ENCODE measurements at places on chromosomes 2 and 18.
A peak's percentile ranks its signal among the peaks of the same experiment; 100 is the strongest.

DNA sequence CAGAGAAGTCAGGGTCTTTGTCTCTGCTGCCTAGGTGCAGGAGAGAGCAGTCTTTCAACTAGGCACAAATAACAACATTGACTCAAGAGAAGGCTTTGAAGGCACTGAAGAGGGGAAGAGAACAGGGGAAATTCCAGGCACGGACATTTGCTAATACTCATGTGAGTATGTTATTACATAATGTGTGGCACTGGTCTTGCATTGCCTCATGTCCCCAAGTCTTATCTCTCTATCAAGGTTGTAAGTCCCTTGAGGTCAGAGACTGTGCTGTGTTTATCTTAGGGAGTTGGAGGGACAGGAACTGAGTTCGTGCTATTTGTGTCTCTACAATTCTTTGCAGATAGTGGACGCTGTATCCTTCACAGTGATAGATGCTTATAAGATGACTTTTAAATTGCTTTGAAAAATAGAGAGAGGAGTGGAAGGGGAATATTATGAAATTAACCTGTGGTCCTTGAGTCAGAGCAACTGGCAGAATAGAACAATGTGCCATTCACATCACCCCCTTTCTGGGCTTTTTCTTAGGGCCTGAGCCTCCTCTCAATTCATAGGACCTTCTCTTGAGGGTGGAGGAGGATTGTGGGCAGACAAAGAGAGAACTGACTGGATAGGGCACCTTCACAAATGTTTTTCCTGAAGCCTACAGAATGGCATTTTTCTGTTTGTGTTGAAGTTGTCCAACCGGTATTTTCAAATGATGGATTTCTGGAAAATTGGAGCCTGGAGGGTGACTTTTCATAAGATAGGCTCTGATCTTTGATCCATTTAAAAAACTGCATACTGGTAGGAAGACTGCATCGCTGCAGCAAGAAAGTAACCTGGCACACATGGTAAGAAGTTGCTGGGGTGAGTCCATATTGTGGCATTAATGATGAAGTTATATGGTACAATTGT lies 96.6 kb upstream of the CXCR4 start:
- DNase-seq = peak; percentile 46

DNA sequence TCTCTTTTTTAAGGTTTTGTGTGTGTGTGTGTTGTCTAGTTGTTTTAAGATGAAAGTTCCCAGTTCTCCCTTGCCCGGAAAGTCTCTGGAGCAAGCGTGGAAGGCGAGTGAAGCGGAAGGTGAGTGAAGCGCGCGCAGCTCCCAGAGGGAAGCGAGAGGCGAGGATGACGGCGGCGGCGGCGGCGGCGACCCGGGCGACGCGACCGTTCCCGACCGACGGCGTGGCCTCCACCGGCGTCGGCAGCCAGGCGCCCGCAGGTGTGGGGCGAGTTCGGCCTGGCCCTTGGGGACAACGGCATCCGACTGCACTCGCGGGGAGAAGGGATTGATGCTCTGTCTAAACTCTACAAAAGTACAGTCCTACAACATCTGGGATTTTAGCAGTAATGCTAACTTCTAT lies 321.9 kb downstream of the CELF4 start:
- no peak for DNase-seq

- DNase-seq = no peak
These were observed 177.9 kb downstream of the DNAH6 start for GRCh38 chr2:84694088-84694622.

GRCh38 chr2:207970826-207971180 lies 54.5 kb downstream of the PLEKHM3 start:
- DNase-seq = no peak
